Neural crest cell (in vitro differentiated cells): ENCODE measurements at places on chromosomes 4 and X. TPM values are rescaled to one million over a fixed set of nuclear protein-coding genes. Genes with fewer than 3 reads are reported as not detected.

- peaks cover 5% of the 10 kb centered on the region for H3K4me1 ChIP-seq
- DNase-seq, result no peak
- H3K27ac ChIP-seq, result no peak overlapping the region
- H3K4me3 ChIP-seq, result no peak overlapping the region
These were observed 43.0 kb downstream of the AMELX start for GRCh38 chrX:11336201-11336600.

UGT2B11 gene
- not detected in 2 replicates for total RNA-seq

- DNase-seq, result no peak
- no peaks in the 10 kb centered on the region for H3K4me1 ChIP-seq
- no peak overlapping the region for H3K4me3 ChIP-seq
- H3K27me3 ChIP-seq, result no peaks in the 10 kb centered on the region
These were observed 11.7 kb downstream of the CFAP97 start for GRCh38 chr4:185192059-185192458.

- DNase-seq, result no peak
- no peaks in the 10 kb centered on the region for H3K36me3 ChIP-seq
- H3K27ac ChIP-seq, result no peak overlapping the region
These were observed 21.7 kb downstream of the PPP2R2C start for GRCh38 chr4:6450709-6451108.
